Omental fat pad (tissue), 4 donors: ENCODE measurements at places on chromosomes 1 and 21.

GRCh38 chr1:78091215-78091813 lies 45.5 kb downstream of the GIPC2 start:
- no peak for DNase-seq

- DNase-seq: no peak
These were observed 4.2 kb upstream of the COL6A1 start for GRCh38 chr21:45977396-45977795.

DNA sequence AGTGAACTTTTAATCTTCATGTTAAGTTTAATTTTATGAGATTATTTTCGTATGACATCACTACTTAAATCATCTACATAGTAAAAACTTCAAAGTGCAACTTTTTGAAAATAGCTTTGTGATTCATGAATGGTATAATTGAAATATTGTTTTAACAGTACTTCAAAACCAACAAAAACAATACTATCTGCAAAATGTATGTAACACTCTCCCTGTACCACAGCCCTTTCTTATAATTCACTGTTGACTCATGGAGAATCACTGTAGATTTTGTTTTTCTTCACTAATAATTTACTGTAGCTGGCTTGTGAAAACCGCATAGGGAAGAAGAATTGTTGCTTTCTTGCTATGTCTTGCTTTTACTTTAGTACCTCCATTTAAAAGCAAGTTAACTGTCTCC lies 301.4 kb upstream of the ADAMTS5 start:
- DNase-seq: no peak

DNA sequence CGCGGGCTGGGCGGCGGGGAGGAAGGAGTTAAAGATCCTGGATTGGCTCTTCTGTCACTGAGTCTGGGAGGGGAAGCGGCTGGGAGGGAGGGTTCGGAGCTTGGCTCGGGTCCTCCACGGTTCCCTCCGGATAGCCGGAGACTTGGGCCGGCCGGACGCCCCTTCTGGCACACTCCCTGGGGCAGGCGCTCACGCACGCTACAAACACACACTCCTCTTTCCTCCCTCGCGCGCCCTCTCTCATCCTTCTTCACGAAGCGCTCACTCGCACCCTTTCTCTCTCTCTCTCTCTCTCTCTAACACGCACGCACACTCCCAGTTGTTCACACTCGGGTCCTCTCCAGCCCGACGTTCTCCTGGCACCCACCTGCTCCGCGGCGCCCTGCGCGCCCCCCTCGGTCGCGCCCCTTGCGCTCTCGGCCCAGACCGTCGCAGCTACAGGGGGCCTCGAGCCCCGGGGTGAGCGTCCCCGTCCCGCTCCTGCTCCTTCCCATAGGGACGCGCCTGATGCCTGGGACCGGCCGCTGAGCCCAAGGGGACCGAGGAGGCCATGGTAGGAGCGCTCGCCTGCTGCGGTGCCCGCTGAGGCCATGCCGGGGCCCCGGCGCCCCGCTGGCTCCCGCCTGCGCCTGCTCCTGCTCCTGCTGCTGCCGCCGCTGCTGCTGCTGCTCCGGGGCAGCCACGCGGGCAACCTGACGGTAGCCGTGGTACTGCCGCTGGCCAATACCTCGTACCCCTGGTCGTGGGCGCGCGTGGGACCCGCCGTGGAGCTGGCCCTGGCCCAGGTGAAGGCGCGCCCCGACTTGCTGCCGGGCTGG lies at the start of gene NPR1:
TSS of gene NPR1 (plus strand) at position 170 of the 818 bp plus-strand sequence. CDS start at position 591, 421 bp downstream.
- DNase-seq: no peak

DNA sequence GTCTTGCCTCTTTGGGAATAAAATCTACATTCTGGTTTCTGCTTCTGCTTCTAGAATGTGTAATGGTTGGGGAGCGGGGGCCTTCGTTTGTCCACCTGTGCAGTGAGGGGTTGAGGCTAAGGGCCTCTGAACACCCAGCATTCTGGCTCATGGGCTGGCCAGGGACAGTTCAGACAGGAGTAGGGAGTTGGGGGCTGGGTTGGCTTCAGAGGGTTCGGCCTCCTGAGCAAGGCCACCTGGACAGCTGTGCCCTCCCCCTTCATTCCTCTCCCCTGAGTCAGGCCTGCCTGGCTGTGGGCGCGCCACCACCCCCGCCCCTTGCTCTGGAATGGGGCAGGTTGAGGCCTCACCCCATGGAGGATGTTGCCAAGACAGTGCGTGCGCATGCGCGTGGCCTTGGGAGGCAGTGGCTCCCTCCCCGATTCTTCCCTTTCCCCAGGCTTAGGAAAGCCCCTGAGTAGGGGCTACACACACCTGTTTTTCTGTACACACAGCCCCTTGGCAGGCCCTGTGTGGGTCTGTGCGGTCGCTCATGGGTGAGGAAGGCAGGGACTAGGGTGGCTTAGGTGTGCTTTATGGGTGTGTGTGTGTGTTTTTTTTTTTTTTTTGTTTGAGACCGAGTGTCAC lies 57.0 kb downstream of the YARS1 start:
- DNase-seq: peak; percentile 67

GRCh38 chr1:56017336-56017735 lies 562.0 kb downstream of the PLPP3 start:
- DNase-seq: no peak

- DNase-seq: no peak
These were observed 688.1 kb downstream of the PLA2G4A start for GRCh38 chr1:187516874-187517273.

DNA sequence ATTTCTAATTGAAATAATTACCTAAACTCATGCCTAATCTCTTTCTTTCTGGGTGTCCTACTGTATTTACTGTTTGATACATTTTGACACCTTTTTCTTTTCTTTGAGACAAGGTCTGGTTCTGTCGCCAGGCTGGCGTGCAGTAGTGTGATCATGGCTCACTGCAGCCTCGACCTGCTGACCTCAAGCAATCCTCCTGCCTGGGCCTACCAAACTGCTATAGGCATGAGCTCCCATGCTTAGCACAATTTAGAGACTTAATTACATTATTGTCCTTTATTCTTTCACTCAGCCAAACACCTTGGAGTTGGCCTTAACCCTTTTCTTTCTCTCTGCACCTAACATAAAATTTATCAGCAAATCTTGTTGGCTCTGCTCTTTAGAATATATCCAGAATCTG lies 139.8 kb upstream of the KIF26B start:
- no peak for DNase-seq

- DNase-seq: no peak
These were observed 752 bp downstream of the RGS18 start for GRCh38 chr1:192159014-192159413.
